ENCODE measurements at places on chromosomes 5 and 9.

- DNase-seq: no peak
Observed at GRCh38 chr5:161745392-161745791, 59.9 kb downstream of the GABRA6 start.

DNA sequence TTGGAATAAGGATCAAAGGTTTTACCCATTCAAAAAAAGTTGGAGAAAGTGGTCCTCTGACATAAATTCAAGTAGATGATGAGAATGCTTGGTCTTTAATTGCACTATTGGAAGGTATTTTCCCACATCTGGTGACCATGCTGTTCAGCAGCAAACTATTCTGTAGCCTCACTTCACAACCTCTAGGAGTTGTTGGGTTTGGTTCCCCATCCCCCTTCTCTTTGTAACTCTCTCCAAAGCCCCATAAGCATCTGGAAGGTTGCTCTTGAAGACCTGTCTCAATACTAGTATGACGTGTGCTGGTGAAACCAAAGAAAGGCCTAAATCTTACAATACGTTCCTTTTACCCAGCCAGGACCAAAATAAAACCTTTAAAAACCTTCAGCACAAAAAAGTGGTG lies 8.5 kb downstream of the RGMB start:
- DNase-seq: no peak

DNA sequence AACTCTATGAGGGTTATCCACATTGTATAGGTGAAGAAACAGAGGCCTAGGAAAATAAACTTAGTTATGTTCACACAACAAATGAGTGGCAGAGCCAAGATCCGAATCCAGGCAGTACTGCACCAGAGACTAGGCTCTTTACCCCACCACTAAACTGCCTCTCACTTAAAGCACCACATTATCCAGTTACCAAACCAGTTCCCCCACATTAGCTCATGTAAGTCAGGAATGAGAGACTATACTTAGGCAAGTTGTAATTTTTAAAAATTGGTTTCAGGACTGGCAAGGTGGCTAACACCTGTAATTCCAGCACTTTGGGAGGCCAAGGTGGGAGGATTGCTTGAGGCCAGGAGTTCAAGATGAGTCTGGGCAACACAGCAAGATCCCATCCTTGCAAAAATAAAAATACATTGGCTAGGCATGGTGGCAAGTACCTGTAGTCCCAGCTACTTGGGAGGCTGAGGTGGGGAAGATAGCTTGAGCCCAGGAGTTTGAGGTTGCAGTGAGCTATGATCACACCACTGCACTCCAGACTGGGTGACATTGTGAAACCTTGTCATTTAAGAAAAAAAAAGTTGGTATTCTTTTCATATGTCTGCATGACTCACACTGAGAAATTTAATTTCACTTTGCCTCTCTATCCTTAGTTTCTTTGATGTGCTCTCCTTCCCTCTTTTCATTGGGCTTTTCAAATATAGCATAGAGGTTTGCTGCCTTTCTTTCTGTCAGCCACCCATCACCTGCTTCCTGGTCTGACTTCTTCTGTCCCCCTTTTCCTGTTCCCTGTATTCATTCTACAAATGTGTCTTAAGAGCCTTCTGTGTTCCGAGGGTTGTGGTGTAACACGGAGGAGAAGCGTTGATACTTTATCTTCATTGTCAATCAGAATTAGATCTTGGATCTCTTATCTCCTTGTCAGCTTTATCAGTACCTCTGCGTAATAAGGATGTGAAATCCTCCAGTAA lies 64.7 kb downstream of the ERMP1 start:
- no peak for DNase-seq

DNA sequence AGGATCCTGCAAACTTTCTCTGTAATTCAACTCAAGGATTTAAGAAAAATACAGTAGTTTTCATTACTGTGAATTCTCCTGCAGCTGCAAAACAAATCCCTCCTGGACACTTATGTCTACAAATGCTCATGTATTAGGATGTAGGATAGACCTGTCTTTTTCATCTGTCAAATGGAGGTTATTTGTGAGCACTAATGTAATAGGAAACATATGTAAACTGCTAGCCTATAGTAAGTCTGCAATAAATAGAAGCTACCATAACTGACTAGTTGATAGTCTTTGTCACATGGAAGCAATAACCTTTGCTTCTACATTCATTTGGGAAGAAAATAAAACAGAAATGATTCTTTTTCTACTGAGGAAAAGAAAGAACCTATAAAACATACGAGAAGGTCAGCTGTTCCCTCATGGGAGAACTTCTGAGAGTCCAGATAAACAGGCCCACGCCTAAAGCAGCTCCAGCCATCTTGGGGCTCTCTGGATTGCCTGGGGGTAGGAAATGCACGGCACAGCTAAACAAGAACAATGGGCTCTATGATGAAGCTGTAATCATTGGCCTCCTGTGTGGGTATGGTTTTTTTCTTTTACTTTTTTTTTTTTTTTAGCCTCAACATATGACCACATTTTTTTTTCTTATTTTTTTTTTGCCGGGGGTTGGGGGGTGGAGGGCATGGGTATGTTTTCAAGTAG lies 6.2 kb downstream of the KCNV2 start:
- DNase-seq: no peak

GRCh38 chr5:149370878-149371277 lies 8.2 kb downstream of the IL17B start:
- no peak for DNase-seq

GRCh38 chr5:178365501-178366440 lies 133.2 kb upstream of the PHYKPL start:
- DNase-seq: no peak

GRCh38 chr5:125865166-125865815 lies 557.9 kb upstream of the GRAMD2B start:
- DNase-seq: no peak

- DNase-seq: no peak
Observed at GRCh38 chr5:180639741-180640610, 9.4 kb downstream of the FLT4 start.

GRCh38 chr5:139774980-139775661 lies 20.5 kb upstream of the PSD2 start:
- DNase-seq: peak; percentile 79

DNA sequence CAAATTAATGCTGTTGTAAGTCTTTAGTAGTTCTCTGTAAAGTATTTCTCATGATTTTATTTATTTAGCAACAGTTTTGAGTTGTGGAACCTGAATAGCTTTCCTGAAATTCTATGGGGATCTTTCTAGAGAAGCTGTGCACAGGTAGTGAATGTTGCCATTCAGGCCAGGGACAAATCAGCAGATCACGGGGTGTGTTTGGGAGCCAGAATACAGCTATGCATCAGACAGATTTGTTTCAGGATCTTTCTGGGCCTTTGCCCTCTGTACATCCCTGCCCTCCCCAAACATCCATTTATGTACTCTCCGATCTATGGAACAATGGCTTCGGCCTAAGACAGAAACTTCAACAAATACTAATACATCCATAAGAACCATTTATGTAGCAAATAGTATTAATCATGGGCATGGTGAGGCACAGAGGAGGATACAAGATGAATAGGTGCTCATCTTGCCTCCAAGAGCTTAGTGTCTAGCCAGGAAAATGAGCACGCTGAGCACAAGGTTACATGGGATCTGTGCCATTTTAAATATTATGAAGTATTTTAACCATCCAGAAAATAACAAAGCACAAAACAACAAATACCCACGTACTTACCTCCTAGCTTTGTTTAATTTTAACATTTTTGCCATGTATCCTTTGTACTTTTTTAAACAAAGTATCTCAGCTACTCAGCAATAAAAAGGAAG lies 13.1 kb downstream of the ARHGEF37 start:
- DNase-seq: no peak

Data from stimulated activated CD4-positive, alpha-beta T cell treated with anti-CD3 and anti-CD28 coated beads, TNF-alpha, amount 100 ng/mL, for 48 hours (primary cell).